ENCODE measurements at places on chromosomes 1 and 21.

- peak; percentile 53 for DNase-seq
Measured at GRCh38 chr1:38818175-38818976, 41.2 kb downstream of the RRAGC start.

DNA sequence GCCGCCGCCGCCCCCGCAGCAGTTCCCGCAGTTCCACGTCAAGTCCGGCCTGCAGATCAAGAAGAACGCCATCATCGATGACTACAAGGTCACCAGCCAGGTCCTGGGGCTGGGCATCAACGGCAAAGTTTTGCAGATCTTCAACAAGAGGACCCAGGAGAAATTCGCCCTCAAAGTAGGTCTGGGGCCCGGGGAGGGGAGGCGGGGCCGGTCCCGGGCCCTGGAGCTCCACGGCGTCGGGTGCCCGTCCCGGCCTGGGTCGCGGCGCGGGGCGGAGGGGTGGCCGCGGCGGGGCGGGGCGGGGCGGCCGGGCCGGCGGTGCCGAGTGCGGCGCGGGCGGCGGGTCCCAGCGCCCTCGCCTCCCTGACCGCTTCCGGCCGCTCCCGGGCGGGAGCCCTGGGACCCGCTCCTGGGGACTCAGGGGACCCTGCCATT lies 646 bp downstream of the MAPKAPK2 start:
- DNase-seq, result no peak

- no peak for DNase-seq
Measured at GRCh38 chr1:207298636-207299398, 22.7 kb upstream of the CD55 start.

DNA sequence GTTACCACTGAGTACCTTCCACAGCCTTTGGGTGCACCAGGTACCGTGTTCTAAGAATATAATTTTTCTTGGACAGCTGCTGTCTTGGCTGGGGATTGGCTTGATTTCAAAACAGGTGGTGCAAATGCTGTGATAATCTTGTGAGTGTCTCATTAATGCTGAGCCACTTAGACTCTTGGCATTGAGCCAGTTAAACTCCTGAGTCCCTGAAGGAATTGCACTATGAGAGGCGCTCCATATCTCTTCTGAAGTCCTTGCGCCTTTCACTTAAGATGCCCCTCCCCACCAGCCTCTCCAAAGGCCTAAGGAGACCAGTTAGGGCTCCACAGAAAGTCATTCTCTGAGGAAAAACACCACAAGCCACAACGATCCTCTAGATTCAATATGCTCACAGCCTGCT lies 51.0 kb downstream of the BACH1 start:
- DNase-seq, result no peak

- no peak for DNase-seq
Measured at GRCh38 chr1:28322194-28322593, 6.6 kb upstream of the MED18 start.

- DNase-seq, result no peak
Measured at GRCh38 chr1:35708441-35708921, 10.2 kb downstream of the C1orf216 start.

DNA sequence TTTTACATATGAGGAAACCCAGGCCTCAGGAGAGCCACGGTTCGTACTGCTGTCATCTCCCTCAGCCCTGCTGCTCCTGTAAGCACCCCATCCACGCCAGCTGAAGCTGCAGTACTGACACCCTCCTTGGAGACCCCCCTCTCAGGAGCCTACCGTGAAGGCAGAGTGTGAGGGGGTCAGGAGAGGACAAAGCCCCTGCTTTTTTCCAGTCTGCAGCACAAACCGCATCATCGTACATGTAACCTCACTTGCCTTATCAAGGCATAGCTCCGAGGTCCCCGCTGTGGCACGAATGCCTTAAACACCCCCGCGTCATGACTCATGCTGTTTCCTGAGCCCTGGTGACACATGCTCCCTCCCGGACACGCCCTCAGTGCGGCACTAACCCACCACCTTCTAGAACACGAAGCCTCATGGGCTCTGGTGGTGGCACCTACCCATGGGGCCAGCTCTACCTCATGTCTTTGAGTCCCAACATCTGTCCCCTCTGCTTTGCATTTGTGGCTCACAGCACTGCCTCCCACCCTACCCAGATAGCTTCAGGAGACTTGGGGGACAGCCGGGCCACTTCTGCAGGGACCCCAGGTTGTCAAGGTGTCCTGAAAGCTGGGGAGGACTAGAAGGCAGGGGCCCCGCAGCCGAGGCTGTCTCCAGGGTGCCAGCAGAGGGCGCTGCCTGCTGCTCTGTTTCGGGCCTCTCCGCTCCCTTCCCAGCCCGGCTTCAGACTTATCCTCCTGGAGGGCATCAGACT lies 4.9 kb downstream of the SH3BGRL3 start:
- DNase-seq, result peak; percentile 91

DNA sequence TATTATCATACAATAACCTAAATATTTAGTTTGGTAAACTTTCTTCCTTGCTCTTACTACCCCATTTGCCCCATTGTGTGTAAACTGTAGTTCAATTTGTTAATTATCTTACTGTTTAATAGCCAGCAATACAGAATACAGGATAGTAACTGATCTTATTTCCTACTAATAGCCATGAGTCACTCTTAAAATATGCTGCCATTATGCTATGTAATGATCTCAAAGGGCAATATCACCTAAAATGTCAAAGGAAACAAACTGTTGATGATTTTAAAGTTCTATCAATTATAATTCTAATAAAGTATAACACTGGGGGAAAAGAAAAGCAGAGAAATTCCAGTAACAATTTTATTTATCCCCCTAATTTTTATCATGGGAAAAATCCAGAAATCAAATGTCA lies 4.3 kb downstream of the SLC30A1 start:
- no peak for DNase-seq

- no peak for DNase-seq
Measured at GRCh38 chr1:7022058-7022457, 236.8 kb downstream of the CAMTA1 start.

DNA sequence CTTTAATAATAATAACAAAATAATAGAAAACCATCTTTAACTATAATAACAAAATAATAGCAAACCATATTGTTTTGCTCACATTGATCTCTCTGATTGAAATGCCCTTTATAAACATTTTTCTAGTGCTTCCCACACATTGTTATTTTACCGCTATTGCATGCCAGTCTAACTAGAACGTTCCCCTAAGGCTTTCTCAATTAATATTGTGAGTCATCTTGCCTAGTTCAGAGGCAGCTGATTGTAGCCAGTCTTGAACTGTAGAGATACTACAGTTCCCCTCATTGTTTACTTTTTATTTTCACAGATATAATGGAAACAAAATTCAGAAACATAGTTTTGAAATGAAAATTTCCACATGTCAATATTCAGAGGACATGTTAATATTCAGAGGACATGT lies 192.3 kb upstream of the ADGRL4 start:
- no peak for DNase-seq

DNA sequence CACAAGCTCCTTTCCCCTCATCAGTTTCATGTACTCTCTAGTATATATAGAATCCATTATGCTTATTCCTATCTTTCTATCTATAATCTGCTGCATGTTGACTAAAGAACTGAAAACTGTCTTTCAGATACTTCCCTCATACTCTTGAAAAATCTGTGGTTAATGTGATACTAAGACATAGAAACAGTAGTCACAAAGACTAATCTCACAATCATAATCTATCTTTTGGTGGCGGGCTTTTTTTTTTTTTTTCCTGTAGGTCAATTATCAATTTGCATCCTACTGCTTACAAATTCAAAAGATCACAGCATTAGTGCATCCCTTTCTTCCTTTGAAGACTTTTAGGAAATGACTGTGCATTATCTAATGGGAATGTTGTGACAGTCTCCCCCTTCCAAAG lies 4.7 kb downstream of the UBR4 start:
- DNase-seq, result no peak

DNA sequence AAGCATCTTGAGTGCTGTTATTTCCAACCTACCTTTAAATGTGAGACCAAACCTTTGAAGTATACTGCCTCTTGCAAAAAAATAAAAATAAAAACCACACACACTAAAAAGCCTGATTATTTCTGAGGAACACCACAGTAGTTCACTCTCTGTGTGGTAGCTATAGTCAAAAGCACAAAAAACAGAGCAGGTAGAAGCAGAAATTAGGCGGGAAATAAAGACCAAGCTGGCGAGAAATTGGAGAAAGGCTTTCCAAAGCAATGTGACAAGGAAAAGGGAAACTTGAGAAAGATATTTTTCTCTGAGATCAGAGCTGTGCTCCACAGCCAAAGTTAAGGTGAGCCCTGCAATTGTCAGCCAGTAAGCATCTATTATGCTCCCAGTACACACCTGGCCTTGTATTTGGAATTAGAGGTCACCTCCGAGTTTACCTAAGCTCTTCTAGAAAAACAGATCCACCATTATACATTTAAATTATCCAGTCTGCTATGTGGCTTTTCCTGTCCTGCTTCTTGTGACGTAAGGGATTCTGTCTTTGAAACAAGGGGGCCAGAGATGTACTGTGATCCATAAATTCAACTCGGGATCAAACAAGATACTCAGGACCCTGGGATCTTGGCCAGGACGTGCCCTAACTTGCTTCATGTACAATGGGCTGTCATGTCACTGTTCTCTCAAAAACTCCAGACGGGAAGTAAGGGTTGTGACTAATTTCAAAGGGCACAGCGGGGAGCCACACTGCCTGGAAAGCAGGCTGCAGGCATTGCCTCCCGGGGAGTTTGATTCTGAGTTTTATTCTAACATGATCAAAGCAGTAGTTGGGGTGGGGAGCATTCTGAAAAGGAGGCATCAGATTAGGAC lies 39.8 kb upstream of the RAB4A start:
- no peak for DNase-seq

DNA sequence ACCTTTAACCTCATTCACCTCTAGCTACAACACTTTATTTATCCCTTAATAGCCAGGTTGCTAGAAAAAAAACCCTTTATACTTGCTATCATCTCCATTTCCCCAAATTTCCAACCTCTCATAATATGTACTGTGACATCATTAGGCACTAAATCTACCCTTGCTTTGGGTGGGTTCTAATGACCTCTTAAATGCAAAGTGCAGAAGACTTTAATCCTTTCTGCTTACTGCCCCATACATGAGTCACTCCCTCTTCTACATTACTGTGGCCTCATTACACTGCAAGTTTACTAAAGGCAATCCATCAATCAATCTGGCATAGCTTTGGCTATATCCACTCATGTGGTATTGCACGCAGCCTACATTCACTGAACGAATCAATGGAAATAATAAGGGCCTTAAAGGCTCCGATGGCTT lies 353.3 kb downstream of the SMYD3 start:
- DNase-seq, result no peak

- no peak for DNase-seq
Measured at GRCh38 chr1:63408331-63408730, 40.9 kb downstream of the ALG6 start.

GRCh38 chr1:26078286-26079177 lies 11.1 kb upstream of the TRIM63 start:
- no peak for DNase-seq

- DNase-seq, result no peak
Measured at GRCh38 chr1:186572509-186572908, 107.7 kb downstream of the PTGS2 start.

DNA sequence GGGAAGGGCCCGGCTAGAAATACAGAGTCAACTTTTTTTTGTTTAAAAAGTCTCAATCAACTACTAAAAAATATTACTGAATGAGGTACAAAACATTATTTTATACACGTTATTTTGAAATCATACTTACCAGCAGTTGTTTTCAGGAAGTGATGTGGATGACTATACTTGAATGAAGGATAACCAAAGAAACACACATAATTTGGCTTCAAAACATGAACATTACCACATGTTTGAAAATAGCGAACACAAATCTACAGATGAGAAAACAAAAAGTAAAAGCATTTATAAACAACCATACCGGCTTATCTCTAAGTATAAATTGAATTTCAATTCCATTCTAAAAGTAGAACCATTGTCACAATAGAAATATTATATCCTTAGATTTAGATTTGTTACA lies 9.0 kb downstream of the DBT start:
- no peak for DNase-seq

DNA sequence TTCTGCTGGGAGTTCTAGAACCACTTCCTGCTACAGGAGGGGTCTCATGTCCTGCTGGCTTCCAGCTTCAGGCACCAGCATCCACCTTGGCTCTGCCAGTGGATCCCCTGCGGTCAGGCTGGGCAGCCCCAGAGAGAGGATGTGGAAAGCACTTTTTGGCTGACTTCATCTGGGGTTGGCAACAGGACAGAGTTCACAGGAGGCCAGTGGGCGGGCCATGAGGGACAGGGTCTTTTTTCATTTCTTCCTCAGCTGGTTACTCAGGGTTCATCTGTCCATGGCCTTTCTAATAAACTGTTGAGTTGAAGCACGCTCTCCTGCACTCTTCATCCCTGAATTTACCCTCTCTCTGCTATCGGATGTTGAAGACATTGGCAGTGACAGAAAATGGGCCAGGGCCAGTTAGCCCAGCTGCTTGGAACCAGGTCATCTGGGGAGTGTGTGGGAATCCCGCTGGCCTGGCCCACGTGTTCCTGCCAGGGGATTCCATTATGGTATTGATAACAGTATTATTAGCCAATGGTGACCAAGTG lies 45.2 kb downstream of the RPS6KA1 start:
- DNase-seq, result no peak

GRCh38 chr1:181117648-181118449 lies 29.3 kb downstream of the IER5 start:
- no peak for DNase-seq

DNA sequence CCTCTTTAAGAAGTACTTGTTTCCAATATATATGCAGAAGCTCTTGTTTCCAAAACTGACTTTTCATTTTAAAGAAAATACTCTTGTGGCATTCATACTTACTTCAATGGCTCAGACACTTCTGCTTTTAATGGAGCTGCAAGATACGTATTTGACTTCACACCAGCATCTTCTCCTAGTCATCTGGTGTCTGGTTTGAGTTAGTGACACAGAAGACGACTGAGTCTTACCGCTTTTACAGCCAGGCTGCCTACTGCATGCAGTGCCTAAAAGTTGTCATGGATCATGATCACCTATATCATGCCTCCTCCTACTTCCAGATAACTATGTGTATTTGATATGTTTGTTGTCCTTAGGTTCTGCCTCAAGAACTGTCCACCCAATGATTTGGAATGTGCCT lies 185.9 kb downstream of the TPR start:
- DNase-seq, result no peak

DNA sequence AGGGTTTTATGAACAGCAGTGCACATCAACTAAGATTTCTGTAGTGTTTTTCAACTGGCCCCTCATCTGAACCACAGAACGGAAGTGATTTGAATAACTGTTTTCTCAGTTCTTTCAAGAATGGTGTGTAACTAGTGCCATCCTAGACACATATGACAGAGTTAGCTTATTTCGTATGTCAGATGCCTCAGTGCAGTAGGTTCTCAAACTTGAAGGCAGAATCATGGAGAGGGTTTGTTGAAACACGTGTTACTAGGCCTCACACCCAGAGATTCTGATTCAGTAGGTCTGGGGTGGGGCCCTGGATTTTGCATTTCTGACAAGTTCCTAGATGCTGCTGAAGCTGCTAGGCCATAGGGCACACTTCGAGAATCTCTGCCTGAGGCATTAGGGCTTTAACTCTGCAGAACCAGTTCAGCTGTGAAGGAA lies 49.0 kb downstream of the SCCPDH start:
- no peak for DNase-seq

- no peak for DNase-seq
Measured at GRCh38 chr1:64133036-64133435, 70.4 kb upstream of the UBE2U start.

All from stimulated activated CD4-positive, alpha-beta T cell treated with anti-CD3 and anti-CD28 coated beads, Interleukin-2, amount 100 ng/mL, for 48 hours (primary cell).